Pulmonary artery endothelial cell (primary cell): ENCODE measurements at places on chromosomes 13 and 19. TPM values are rescaled to one million over a fixed set of nuclear protein-coding genes. Genes with fewer than 3 reads are reported as not detected.

DNA sequence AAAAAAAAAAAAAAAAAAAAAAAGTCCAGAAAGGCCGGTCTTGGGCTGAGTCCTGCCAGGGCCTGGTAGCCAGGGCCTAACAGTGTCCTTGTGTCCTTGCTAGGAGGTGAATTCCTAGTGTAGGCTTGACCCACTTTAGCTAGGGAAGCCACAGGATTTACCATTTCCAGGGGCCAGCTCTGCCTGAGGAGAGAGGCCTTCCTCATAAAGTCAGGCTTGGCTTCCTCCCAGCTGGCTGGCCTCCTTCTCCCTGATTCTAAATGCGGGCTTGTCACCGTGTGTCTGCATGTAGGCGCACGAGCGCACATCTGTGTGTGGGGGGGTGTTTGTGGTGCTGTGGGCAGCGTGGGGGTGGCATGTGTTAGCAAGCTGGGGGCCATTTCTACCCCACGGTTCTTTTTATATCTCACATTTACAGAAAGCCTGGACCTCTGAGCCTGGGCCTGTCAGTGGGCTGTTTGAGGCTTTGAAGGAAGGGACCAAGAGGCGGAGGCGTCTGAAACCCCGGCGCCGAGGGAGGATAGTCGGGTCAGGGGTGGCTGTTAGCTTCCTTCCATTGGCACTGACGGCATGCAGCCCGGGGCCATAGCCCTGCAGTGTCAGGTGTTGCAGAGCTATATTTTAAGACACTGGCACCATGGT, 31.7 kb downstream of the IER2 start:
- no peak for DNase-seq

- no peak for DNase-seq
Observed at GRCh38 chr13:44373601-44374347, at the start of gene SERP2. TSS of gene SERP2 (plus strand) at chr13:44373824. CDS start at chr13:44374026, 202 bp downstream.

Gene MAMSTR
- 0.14 and 0.20 TPM in 2 replicates for total RNA-seq

DNA sequence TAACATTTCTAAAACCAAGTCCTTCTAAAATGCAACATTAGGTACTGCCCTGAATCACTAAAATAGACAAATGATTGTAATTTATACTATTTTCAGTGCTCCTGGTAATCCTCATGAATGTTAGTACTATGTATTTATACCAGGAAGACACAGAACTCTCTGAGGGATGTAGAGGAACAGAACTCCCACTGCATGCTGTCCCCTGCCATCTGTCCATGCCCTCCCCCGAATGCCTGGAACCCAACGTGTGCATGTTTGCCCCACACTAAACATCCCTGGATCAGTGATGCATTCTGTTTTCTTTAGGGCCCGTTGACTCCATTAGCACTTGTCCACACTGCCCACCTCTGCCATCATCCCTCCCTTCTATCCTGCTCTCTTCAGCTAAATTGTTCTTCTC, 26.5 kb downstream of the ENOX1 start:
- no peak for DNase-seq

DNA sequence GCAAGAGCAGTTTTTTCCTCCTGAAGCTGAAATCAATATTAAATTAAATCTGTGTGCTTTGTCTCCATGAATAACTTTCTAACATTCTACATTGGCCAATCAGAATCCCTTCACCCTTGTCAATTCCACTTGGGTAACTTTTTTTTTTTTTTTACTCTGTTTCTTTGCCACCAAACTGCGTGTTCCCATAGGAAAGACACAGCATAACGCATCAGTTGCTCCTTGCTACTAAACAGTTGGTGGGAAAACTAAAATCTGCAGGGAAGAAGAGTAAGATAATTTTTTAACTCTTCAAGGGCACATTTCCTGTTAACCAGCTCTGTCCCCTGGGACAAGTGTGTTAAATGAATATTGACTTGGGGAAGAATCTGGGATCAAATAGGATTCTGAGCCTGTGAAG, 113.3 kb upstream of the SERP2 start:
- no peak for DNase-seq

Gene SIGLECL1
- total RNA-seq, result not detected in 2 replicates

DNA sequence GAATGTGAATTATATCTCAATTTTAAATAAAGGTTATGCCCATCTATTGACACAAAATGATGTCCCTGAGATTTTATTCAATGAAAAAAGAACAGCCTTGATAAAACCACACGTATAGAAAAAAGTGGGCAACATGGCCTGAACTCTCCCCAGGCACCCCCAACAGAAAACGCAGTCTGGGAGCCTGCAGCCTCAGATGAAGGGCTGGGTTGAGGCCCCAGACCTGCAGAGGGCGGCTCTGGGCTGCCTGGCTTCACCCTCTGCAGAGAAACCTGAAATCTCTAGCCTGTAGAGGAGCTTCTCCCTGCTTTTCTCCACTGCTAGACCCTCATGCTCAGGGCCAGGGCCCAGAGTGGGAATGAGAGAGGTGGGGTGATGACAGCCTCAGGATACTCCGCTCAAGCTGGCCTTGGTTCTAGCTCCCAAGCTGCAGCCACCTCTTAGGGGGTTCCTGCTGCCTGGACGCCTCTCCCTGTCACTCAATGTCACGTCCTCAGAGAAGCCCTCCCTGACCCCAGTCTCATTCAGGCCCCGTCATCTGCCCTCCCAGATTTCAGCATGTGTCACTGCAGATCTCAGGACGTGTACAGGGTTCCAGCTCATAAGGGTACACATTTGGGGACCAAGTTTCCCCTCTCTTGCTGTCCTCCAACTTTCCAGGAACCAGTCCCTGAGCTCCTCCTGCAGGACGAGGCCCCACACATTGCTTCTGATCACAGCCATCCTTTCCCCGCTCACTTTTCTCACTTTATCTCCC, 1.8 kb downstream of the MBD3 start:
- DNase-seq, result no peak

Gene ZNF665
- total RNA-seq, result 2.4 and 3.3 TPM in 2 replicates

Gene ZNF790
- total RNA-seq, result 6.7 and 10.1 TPM in 2 replicates

GRCh38 chr13:81745391-81745790, 1404.5 kb upstream of the SPRY2 start:
- DNase-seq, result no peak

DNA sequence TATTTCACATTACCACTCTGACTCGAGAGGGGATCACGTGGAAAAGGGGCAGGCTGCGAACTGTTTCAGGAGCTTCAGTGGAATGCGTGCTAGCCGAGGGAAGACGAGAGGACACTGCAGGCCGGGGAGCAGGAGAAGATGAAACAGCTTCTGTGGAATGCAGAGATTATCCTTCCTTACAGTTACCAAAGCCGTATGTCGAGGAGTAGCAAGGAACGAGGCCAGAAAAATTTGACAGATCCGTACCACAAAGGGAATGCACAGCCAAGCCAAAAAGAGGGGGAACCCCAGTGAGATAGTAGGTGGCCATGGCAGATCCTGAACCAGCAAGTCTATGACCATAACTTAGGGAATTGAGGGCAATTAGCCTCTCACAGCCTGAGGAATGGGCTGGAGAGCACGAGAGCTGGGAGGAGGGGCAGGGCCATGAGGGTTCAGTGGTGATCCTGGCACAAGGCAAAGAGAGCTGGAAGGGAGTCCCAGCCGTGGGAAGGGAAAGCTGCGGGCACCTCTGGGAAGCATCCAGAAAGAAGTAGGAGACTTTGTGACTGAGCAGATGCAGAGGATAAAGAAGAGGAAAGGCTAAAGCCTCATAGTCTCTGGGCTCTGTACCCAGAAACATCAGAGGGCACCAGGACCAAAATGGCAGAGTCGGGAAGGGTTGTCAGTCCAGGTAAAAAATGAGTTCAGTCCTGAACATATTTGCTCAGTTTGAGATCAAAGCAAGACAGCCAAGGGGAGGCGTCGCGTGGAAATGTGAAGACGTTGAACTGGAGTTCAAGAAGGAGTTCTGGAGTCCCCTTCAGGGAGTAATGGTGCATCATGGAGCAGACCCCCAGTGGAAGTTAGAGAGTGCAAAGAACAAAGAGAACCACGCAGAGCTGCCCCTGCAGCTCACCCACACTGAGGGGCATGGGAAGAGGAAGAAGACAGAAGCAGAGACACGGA, 5.1 kb downstream of the COL4A1 start:
- no peak for DNase-seq

GRCh38 chr13:82800391-82800790, 1081.9 kb downstream of the SLITRK1 start:
- DNase-seq, result no peak

Gene MISP3
- 0.14 and 0.46 TPM in 2 replicates for total RNA-seq

Gene C19orf81
- total RNA-seq, result 0.59 and 0.63 TPM in 2 replicates

GRCh38 chr19:30371960-30372824, at the start of gene ZNF536:
TSS of gene ZNF536 (plus strand) at chr19:30372384. CDS start at chr19:30443563, 71,179 bp downstream.
- no peak for DNase-seq

- no peak for DNase-seq
Observed at GRCh38 chr19:48614436-48615230, at the start of gene FAM83E. TSS of gene FAM83E (minus strand) at chr19:48615076. CDS start at chr19:48613372, 1,704 bp downstream.

DNA sequence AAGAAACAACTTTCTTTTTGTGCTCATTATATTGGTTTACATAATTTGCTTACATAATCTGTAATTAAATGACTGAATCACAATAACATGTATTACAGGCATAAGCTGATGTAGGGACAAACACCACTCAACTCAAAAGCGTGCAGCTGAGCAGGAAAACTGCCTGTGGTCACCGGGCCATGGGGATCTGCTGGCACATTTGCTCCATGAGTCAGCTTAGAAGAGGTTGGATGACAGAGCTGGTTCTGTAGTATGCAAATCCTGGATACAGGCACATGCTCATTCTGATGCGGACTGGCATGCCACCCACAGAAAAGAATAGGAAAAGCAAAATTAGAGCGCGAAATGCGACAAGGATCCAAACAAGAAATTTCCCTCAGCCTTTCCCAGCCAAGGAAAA, 128.6 kb downstream of the USP12 start:
- DNase-seq, result peak; percentile 17

DNA sequence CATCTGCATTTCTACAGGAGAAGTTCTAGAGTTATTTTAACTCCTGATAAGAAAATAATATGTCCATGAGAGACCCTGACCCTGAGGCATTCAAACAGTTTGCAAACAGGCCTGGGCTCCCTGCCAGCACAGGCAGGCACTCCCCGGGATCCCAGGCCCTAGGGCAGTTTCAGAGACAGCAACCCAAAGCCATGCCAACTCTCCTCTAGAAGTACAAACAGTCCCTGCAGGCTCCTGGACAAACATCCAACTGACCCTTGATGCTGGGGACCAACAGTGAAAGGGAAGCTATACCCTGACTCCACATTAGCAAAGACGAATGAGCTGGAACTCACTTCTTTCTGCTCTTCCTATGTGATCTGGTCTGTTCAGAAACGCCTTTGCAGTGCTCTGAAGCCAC, 44.8 kb downstream of the CCDC70 start:
- DNase-seq, result no peak

Gene RYR1
- total RNA-seq, result 0.26 TPM in 1 of 2 replicates, not detected in the other

Gene S1PR2
- total RNA-seq, result 0.25 and 0.46 TPM in 2 replicates

Gene MCF2L
- under 0.01 and 0.32 TPM in 2 replicates for total RNA-seq

DNA sequence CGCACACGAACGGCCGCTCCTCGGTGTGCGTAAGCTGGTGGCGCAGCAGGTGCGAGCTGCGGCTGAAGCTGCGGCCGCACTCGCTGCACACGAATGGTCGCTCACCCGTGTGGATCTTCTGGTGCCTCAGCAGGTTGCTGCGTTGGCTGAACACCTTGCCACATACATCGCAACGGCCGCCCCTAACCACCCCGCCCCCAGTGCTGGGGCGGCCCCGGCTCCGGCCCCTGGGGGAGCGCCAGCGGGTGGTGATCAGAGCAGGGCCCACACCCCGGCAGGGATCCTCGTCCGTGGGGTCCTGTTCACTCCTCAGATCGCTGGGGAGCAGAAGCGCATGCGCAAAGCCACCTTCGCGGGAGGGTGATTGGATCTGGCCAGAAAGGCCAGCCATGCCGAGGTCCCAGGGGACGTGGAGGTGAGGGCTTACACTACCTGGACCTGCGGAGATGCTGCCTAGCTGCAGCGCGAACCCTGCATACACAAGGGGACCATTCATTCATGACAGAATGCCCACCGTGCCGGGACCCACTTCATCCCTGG, 4.7 kb upstream of the UBE2M start:
- no peak for DNase-seq

Gene URAD
- total RNA-seq, result not detected in 2 replicates

GRCh38 chr13:68275758-68276157, 1045.6 kb upstream of the PCDH9 start:
- no peak for DNase-seq

DNA sequence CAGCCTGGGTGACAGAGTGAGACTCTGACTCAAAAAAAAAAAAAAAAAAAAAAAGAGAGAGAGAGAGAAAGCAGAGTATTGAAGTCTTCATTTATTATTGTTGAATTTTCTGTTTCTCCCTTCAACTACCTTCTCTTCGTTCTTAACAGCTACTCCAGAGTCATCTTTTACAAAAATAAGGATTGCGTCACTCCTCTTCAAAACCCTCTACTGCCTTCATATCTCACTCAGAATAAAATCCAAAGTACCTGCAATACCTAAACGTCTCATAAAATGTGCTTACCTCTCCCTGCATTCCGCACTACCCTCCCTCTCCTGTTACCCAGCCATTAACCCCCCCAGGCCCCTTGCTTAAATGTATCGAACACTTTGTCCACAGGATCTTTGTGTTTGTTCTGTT, 17.4 kb upstream of the RPL21 start:
- DNase-seq, result no peak

DNA sequence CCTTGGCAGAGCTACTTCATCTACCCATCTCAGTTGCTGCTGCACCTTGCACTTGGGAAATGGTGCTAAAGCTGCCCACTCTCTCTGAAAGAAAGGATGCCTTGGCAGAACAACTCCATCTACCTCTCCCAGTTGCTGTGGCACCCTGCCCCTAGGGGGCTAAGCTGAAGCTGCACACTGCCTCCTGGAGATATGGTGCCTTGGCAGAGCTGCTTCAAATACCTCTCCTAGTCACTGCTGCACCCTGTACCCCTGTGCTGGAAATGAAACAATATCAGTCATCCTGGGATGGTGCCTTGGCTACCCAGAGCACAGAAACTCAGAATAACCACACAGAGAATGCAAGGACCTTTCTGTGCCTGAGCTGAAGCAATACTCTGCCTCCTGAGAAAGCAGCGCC, 615.8 kb downstream of the DIAPH3 start:
- DNase-seq, result no peak

- DNase-seq, result no peak
Observed at GRCh38 chr13:112346173-112346898, 29.8 kb upstream of the SPACA7 start.

DNA sequence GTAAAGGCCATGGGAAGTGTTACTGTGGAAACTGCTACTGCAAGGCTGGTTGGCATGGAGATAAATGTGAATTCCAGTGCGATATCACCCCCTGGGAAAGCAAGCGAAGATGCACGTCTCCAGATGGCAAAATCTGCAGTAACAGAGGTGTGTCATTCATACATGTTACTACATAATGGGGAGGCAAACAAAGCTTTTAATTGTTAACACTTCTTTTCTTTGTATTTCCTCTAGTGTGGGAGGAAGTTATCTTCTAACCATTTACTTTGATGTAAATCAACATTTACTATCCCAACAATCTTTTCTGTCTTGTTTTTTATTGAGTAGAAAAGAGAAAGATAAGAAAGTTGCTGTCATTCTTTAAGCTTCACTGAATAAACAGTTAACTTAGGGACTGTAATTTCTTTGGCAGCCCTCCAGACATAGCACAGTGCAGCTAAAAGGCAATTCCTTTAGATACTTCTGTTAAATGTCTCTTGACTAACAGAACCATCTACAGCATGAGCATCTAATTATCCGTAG, 126.9 kb downstream of the ITGBL1 start:
- DNase-seq, result peak; percentile 37
